ENCODE measurements at places on chromosomes 12 and 14.

DNA sequence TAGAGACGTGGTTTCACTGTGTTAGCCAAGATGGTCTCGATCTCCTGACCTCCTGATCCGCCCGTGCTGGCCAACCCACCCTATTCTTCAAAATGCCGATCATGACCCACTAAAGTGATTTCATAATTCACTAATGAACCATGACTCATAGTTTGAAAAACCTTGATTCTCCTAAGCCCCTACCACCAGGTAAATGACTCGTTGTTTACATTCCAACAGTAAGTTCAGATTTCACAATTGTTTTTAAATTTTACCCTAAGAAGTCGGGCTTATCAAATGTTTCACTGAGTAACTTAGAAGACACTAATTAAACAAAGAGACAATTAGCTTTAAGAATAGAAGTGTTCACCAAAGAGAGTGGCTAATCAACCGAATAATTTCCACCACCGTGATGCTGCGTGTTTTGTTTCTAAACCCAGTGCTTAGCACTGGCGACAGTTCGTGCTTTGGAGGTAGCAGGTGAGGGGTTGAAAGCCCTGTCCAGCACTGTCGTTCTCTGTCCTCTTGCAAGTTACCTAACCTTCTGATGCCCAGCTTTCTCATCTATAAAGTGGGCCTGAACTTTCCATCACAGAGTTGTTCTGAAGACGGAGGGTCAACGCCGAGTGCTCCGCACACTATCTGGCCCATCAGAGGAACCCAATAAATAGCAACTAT lies 136.5 kb downstream of the NTF3 start:
- no peak for DNase-seq

DNA sequence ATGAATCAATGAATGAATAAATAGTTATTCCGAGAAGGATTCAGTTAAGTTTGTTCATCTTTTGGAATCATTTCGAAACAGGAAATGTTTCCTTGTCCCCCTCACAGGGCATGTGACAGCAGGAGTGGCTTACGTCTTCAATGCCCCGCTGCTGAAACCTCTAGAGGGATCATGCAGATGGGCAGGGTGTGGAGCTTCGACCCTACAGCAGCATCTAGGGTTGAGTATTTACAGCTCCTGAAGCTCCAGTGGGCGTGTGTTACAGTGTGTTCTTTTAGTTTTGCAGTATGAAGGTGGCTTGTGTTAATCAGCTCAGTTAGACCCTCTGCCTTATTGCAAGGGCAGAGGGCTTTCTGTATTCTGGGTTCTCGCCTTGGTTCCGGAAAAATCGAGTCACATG lies 2.6 kb downstream of the NAV3 start:
- no peak for DNase-seq

DNA sequence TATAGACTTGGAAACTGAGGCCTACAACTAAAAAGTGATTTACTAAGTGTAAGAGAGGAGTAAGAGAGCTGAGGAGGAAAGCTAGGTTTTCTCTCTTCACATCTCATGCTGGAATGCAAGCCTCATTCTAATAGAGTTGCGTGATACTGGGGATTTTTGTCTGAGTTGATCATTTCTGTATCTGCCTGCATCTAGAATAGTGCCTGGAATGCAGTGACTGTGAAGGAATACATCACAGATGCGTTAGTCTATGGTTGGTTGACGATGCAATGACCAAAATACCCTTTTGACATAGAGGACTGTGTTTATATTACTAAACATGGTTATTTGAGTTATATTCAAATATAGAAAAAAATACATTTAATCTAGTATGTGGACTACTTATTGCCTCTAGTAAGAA lies 9.2 kb upstream of the TMEM117 start:
- no peak for DNase-seq

DNA sequence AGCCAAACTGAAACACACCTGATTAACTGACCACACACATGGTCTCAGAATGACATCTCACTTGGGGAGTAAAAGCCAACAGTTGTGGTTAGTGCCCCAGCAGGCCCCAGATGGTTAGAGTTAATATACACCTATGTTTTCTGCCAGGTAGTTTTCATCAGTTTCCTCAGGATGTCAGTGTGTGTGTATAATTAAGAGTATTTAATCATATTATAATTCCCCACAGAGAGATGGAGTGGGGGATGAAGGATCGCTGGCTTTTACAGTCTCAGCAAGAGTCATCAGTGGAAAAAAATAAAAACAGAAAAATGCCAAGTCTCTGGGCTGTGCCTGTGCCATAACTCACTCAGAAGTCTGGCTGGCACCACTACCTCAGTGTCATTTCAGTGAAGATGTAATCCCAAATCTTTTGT lies 412.5 kb downstream of the ZFP36L1 start:
- no peak for DNase-seq

- no peak for DNase-seq
Observed at GRCh38 chr12:18261273-18261672, at the start of gene PIK3C2G. Gene PIK3C2G, plus strand, starts transcription at chr12:18261518. Its CDS starts 20,564 bp downstream, at chr12:18282082.

GRCh38 chr12:47114481-47114892 lies 34.7 kb upstream of the AMIGO2 start:
- DNase-seq, result no peak

DNA sequence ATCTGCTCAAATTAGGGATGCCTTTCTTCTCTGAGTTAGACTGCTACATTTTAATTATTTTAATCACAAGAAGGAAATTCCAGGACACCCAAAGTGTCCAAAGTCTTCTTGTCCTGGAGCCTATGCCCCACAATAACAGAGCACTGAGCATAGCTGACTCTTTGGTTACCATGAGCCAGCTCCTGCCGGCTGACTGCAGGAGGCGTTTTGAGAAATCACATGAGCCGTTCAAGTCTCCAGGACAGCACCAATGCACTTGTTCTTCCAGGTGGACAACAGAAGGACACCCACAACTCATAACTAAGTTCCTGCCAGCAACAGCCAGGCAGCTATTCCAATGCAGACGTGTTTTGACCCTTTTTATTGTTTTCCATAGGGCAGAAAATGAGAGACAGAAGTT lies 46.0 kb upstream of the SRSF5 start:
- DNase-seq, result no peak

All from stimulated activated CD8-positive, alpha-beta memory T cell treated with anti-CD3 and anti-CD28 coated beads, Interleukin-7, amount 100 ng/mL, for 1 hour (primary cell).